Activated T-cell treated with anti-CD3 and anti-CD28 coated beads, Interleukin-2, amount 50 U/mL, for 72 hours (primary cell): ENCODE measurements at places on chromosomes 13 and 19.

GRCh38 chr19:49362929-49363267, 682 bp upstream of the TEAD2 start:
- no peaks in the 10 kb centered on the region for H3K36me3 ChIP-seq
- DNase-seq, result no peak
- H3K27me3 ChIP-seq, result no peaks in the 10 kb centered on the region
- H3K27ac ChIP-seq, result no peak overlapping the region

GRCh38 chr13:52832313-52832712, 16.1 kb downstream of the PCDH8 start:
- H3K4me3 ChIP-seq, result no peak overlapping the region
- no peak overlapping the region for H3K27ac ChIP-seq
- H3K36me3 ChIP-seq, result no peaks in the 10 kb centered on the region
- DNase-seq, result no peak

DNA sequence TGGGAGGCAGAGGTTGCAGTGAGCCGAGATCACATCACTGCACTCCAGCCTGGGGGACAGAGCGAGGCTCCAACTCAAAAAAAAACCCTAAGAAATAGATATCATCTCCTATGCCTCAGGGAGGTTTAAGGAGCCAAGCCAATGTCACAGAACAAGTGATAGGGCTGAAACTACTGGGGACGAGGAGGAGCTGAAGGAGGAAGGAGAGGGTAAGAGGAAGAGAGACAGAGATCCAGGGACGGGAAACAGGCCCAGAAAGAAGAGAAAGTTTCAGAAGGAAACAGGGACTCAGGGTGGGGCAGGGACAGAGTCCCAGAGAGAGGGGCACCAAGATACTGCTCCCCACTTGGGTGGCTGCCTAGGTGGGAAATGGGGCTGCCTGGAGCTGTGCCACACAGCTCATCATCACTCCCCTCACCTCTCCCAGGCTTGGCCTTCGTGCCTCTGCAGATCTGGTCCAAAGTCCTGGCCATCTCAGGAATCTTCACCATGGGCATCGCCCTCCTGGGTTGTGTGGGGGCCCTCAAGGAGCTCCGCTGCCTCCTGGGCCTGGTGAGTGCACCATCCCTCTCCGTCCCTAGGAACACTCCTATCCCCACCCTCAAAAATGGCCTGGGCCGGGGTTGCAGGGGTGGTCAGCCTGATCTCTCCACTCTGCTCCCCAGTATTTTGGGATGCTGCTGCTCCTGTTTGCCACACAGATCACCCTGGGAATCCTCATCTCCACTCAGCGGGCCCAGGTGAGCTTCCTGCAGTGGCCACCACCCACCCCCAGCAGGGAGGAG, 1.5 kb downstream of the CD37 start:
- H3K27ac ChIP-seq, result peak overlapping the region; percentile 98
- H3K36me3 ChIP-seq, result peaks cover 19% of the 10 kb centered on the region
- H3K4me1 ChIP-seq, result peaks cover 74% of the 10 kb centered on the region
- DNase-seq, result no peak
- no peaks in the 10 kb centered on the region for H3K27me3 ChIP-seq

DNA sequence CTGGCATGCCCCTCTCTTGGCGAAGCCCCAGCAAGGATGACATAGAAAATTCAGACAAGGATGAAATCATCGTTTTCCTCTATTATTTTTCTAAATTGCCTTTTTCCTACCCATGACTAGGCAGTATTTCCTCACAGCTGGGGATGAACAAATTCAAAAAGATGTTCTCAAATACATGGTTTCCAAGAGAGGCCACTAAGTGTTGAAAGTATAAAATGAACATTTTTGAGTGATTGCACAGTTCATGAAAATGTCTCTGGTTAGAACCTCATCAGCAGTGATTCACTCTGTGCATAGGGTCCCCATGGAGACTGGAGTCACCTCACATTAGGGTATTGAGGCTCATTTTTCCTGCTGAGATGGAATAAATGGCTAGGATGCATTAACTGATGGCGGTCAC, 373.7 kb downstream of the DNAJC15 start:
- peaks cover 12% of the 10 kb centered on the region for H3K27me3 ChIP-seq
- H3K4me1 ChIP-seq, result no peaks in the 10 kb centered on the region
- no peaks in the 10 kb centered on the region for H3K36me3 ChIP-seq

DNA sequence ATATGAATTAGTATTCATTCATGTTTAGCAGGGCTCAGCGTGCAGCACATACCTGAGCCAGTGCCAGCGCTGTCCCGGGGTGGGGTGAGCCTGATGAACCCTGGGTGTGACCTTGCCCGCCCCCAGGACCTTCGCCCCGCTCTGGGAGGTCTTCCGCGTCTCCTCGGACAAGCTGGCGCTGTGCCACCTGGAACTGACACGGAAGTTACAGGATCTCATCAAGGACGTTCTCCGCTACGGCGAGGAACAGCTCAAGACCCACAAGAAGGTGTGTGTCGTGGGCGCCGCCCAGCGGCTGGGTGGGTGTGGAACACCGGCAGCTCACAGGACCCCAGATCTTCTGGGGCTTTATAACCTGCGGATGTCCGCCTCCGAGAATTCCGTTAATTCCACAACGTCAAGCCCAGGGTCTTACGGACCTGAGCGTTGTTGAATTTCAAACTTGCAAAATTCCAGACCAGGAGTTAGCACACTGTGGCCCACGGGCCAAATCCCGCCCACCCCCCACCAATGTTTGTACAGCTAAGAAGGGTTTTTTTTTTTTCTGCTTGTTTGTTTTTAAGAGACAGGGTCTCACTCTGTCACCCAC, 15.4 kb downstream of the FCHO1 start:
- H3K27me3 ChIP-seq, result no peaks in the 10 kb centered on the region
- no peak overlapping the region for H3K4me3 ChIP-seq
- H3K27ac ChIP-seq, result no peak overlapping the region
- no peaks in the 10 kb centered on the region for H3K4me1 ChIP-seq

- H3K36me3 ChIP-seq, result no peaks in the 10 kb centered on the region
- no peak overlapping the region for H3K27ac ChIP-seq
- no peaks in the 10 kb centered on the region for H3K4me1 ChIP-seq
- H3K4me3 ChIP-seq, result no peak overlapping the region
Measured at GRCh38 chr19:16673231-16673630, 12.3 kb downstream of the TMEM38A start.

- H3K4me3 ChIP-seq, result no peak overlapping the region
- H3K4me1 ChIP-seq, result no peaks in the 10 kb centered on the region
- no peaks in the 10 kb centered on the region for H3K36me3 ChIP-seq
- DNase-seq, result no peak
Measured at GRCh38 chr13:37407156-37407555, 191.4 kb downstream of the POSTN start.

DNA sequence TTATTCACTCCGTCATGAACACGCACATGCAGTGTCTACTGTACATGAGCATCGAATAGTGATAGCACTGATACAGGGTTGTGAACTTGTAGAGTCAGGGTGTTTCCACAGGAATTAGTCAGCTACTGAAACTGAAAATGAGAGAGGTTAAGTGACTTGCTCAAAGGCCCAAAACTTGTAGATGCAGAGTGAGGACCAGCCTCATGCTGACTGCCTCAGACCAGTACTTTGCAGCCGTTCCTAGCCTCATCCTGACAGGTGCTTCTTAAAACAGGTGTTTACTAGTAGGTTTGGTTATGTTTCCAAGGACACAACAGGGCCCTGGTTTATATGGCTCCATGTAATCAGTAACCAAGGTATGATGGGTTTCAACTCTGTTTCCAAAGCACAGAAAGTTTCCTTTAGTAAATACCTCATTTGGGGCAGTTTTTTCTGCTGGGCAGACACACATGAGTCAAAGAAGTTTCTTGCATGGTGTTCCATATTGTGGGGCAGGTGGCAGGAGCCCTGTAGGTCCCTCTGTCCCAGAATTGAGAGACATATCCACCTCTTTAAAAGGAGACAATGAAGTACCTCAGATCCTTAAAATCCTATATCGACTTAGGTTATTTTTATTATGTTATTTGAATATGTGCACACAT, 16.0 kb downstream of the FGF9 start:
- no peaks in the 10 kb centered on the region for H3K36me3 ChIP-seq
- peaks cover 20% of the 10 kb centered on the region for H3K27me3 ChIP-seq
- peak; percentile 42 for DNase-seq
- H3K4me1 ChIP-seq, result peaks cover 25% of the 10 kb centered on the region
- no peak overlapping the region for H3K4me3 ChIP-seq

DNA sequence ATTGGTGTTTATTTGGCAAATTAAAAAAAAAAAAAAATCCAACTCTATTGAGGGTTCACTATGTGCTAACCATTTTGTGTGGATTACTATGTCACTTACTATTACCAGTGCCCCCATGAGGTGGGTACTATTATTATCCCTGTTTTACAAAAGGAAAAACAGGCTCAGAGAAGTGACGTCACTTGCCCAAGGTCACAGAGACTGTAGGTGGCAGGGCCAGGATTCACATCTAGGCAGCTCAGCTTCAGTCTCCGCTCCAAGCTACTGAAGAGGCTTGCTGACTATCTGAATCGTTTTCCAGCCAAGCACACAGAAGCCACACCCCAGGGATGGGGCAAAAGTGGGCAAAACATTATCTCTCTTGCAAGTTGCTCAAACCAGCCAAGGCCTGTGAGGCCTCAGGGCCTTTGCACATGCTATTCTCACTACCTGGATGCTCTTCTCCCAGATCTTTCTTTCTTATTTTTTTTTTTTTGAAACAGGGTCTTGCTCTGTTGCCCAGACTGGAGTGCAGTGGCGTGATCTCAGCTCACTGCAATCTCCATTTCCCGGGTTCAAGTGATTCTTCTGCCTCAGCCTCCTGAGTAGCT, 4.8 kb upstream of the ANGPTL8 start:
- no peak overlapping the region for H3K27ac ChIP-seq
- no peaks in the 10 kb centered on the region for H3K4me1 ChIP-seq
- H3K4me3 ChIP-seq, result no peak overlapping the region
- H3K36me3 ChIP-seq, result no peaks in the 10 kb centered on the region
- DNase-seq, result no peak

DNA sequence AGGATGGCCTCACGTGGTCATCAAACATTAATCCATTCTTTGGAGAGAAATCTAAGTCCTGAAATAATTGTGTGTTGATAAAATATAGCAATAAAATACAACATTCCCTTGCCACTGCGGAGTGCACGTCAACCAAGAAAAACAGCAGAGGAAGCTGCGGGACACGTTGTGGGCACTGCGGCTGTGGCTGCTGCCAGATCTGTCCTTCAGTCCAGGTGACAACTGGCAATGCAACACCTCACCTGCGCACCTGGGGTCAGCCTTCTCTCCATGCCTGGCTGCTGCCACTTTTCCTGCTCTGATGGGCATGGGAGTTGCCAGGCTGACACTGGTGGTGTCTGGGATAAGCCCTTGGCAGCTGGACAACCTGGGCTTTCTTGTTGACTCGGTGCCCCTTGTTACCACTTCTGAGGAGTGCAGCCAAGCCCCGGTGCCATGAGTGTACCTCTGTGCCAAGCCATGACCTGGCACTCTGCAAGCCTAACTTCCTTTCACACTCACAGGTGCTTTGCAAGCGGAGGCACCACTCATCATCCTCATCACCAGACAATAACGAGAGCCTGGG, 251.6 kb upstream of the TSHZ3 start:
- H3K27ac ChIP-seq, result no peak overlapping the region
- no peaks in the 10 kb centered on the region for H3K4me1 ChIP-seq
- DNase-seq, result no peak
- H3K27me3 ChIP-seq, result no peaks in the 10 kb centered on the region

- peaks cover 12% of the 10 kb centered on the region for H3K27me3 ChIP-seq
- DNase-seq, result no peak
- no peak overlapping the region for H3K4me3 ChIP-seq
- no peak overlapping the region for H3K27ac ChIP-seq
Measured at GRCh38 chr13:23673867-23674605, 103.8 kb downstream of the TNFRSF19 start.

DNA sequence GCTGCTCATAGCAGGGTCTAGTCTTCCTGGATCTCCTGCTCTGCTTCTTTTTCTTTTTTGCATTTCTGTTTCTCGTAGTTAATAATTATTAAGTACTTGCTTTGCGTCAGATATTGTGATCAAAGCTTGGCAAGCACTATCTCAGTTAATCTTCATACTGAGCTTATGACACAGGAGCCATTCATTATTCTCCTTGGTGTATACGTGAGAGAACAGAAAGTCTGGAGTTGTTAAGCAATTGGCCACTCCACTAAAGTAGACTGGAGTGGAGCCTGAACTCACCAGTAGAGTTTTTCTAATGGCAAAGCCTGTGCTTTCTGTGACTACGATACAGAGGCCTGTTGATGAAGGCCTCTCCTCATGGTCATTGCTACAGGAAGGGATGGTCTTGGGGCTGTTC, 285.9 kb downstream of the RFC3 start:
- H3K4me3 ChIP-seq, result no peak overlapping the region
- H3K27ac ChIP-seq, result no peak overlapping the region
- no peaks in the 10 kb centered on the region for H3K27me3 ChIP-seq
- H3K4me1 ChIP-seq, result no peaks in the 10 kb centered on the region

DNA sequence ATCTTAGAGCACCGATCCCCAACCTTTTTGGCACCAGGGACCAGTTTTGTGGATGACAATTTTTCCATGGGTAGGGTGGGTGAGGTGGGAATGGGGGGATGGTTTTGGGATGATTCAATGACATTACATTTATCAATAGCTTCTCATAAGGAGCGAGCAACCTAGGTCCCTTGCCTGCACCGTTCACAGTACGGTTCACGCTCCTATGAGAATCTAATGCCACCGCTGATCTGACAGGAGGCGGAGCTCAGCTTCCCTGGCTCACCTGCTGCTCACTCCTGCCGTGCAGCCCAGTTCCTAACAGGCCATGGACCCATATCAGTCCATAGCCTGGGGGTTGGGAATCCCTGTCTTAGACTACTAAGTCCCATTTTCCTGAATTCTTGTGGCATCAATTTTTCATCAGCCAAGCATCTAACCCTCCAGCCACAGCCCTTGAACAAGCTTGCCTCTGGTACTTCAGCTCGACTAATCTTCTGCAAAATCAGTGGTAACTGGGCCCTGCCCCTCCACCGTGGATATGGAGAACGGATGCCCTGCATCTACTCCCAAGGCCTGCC, 37.0 kb upstream of the MAP3K10 start:
- no peak overlapping the region for H3K4me3 ChIP-seq
- no peak overlapping the region for H3K27ac ChIP-seq
- no peaks in the 10 kb centered on the region for H3K27me3 ChIP-seq
- DNase-seq, result no peak
- peaks cover 15% of the 10 kb centered on the region for H3K4me1 ChIP-seq
- H3K36me3 ChIP-seq, result no peaks in the 10 kb centered on the region

GRCh38 chr13:28380319-28380718, 114.6 kb downstream of the FLT1 start:
- H3K36me3 ChIP-seq, result no peaks in the 10 kb centered on the region
- no peaks in the 10 kb centered on the region for H3K4me1 ChIP-seq
- DNase-seq, result no peak
- H3K4me3 ChIP-seq, result no peak overlapping the region
- H3K27me3 ChIP-seq, result no peaks in the 10 kb centered on the region
- H3K27ac ChIP-seq, result no peak overlapping the region

GRCh38 chr13:99960663-99961311, 10.8 kb downstream of the ZIC5 start:
- no peak overlapping the region for H3K27ac ChIP-seq
- peaks cover 21% of the 10 kb centered on the region for H3K4me1 ChIP-seq
- no peak overlapping the region for H3K4me3 ChIP-seq
- no peak for DNase-seq
- H3K27me3 ChIP-seq, result peaks cover 78% of the 10 kb centered on the region
